Large intestine (tissue), 12 donors: ENCODE measurements at places on chromosomes 4 and X.

DNA sequence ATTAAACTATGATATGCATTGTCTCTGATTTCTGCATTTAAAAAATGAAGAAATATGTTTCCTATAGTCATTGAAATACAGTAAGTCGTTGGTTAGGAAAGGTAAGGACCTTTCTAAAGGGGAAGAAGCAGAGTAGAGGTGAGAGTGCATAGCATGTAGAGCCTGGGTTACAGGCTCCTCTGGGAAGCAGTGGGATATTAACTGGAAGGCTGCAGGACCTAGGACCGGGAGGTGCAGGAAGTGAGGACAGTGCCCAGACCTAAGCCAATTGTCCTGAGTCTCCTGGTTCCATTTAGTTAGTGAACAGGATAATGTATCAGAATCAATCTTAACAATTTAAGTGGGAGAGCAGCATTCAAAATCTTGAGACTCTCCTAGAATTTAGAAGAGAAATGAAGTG lies 237.1 kb upstream of the NUDT6 start:
- DNase-seq = no peak

- no peak for DNase-seq
Observed at GRCh38 chr4:147461161-147461560, 19.7 kb upstream of the EDNRA start.

DNA sequence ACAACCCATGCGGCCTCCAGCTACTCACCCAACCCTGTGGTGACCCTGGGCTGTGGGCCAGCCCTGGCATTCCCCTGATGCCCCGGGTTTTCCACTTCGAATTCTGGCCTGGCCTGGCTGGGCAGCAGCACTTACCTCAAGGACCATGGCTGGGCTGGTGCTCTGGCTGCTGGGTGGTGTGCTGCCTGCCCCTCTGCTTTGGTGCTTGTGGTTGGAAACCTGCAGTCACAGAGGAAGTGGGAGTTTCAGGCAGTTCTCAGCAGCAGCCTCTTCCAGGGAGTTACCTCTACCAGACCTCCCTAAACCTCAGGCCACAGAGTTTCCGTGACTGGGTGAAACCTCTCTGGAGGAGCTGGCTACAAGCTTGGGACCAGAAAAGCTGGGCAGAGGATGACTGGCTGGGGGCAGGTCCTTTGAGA lies at the start of gene CXCR3:
TSS of gene CXCR3 (minus strand) at position 209 of the 419 bp plus-strand sequence. CDS start at position 147, 62 bp downstream.
- DNase-seq = no peak

DNA sequence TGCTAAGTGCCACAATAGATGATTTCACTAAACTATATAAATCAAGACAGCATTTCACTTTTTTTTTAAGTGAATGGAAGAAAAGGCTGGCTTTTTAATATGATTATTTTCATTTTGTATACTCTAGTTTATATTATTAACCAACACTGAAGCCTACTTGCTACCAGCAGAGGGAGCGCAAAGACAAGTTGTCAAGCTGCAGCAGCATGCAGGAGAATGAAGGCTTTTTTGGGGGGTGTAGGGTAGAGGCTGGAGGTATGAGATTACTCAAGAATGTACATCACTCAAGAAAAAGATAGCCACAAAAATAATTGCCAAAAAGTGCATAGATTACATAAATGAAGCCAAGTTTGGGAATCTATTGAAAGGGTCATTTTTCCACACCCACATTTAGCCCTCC lies 519.5 kb downstream of the FGF13 start:
- no peak for DNase-seq

GRCh38 chrX:41116948-41117347 lies 31.7 kb downstream of the USP9X start:
- DNase-seq = no peak

- DNase-seq = no peak
Observed at GRCh38 chrX:119008110-119008744, 33.8 kb downstream of the LONRF3 start.

DNA sequence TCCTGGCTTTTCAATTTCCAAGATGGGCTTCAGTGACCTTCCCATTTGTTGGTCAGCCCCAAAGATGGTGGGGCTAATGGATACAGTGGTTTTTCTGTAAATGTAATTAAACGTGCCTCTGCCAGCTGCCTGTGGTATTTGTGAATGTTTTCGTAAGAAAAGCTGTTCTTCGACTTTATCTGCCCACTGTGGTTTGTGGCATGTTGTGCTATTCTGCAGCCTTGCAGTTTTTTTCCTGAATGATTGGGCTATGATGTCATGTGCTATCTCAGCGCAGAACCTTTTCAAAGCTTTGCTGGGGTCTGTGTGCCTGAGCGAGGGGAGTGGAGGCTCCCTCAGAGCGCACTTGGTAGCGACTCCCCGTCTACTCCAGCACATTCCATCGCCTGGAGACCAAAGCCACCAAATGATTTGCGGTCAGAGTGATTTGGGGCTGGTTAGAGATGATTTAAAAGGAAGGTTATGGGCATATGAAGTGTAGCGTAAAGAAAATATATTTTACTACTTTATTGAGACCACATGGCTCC lies 137.5 kb downstream of the PALLD start:
- DNase-seq = peak; percentile 16

- DNase-seq = no peak
Observed at GRCh38 chrX:49286136-49286535, 16.5 kb downstream of the PPP1R3F start.

GRCh38 chrX:137926090-137926489 lies 360.2 kb downstream of the ZIC3 start:
- no peak for DNase-seq

- no peak for DNase-seq
Observed at GRCh38 chr4:169184236-169184635, 86.5 kb downstream of the SH3RF1 start.

DNA sequence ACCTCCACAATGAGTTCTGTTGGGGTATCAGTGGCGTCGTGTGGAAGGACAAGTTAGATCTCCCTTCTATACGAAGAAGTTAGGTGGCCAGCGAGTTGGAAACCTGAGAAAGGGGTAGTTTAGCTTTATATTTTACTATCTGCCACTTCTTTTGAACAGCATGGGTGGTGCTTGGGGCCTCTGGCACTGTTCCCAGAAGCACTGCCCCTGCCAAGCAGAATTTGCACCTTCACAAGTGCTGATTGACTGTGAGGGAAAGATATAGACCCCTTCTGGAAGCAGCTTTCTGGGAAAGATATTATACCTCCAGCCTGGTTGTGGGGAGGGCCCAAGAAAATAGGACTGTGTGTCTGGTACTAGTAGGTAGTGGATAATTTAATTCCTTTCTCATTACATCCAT lies 246.9 kb downstream of the FBXO8 start:
- DNase-seq = no peak

DNA sequence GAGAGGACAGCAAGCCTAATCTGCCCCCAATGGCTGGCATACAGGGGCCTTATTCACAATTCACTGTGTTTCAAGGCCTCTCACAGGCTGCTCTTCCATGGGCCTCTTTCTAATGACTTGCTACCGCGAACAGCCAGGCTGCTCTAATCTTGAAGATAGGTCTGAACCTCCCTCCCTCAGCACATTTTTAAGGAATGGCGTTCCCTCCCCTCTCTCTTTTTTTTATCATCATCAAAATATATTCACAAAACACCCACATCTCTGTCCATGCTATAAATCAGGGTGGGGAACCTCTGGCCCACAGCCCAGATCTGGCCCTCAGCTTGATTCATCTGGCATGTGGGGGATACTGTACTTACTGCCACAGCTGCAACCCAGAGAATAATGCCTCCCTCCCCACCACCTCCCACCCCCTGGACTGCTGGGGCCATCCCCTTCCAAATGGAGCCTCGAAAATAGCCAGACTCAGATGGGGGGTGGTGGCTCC lies 76.2 kb upstream of the PLAC1 start:
- DNase-seq = no peak

DNA sequence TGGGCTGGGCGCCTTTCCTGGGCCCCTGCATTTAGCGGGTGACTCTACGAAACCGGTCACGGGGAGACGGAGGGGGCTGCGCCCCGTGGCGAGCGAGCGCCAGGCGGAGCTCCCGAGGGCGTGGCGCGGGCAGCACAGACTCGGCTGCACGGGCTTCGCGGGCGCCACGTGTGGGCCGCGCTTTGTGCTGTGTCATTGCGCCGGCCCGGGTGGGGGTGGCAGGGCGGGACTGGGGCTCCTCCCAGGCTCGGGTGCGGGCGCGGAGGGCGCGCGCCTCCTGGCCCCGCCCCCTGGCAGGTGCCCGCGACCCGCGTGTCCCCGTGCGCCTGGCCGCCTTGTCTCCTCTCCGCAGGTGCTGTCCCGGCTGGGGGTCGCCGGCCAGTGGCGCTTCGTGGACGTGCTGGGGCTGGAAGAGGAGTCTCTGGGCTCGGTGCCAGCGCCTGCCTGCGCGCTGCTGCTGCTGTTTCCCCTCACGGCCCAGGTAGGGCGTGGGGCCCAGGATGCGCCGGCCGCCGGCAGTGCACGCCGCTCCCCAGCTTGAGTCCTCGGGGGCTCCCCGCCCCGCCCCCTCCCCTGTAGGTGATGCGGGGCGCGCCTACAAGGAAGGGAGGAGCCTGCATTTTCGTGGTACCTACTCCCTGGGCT lies 651 bp downstream of the UCHL1 start:
- DNase-seq = peak; percentile 29

DNA sequence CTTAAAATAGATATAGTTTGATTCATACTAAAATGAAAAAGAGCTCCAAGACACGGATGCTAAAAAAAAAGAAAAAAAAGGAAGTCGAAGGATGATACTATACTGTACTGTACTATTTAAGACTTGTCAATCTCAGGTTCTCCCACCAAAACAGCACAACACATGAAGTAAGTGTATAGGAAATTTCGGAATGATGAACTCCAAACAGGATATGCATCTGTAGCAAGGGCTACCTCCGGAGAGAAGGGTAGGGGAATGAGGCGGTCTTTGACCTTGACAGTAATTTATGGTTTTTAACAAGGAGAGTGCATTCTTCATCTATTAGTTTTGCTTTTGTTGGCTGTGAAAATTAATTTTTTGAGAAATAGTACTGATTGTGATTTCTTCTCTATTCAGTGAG lies 541 bp upstream of the FIP1L1 start:
- no peak for DNase-seq

GRCh38 chr4:36665985-36666527 lies 384.6 kb downstream of the DTHD1 start:
- no peak for DNase-seq

DNA sequence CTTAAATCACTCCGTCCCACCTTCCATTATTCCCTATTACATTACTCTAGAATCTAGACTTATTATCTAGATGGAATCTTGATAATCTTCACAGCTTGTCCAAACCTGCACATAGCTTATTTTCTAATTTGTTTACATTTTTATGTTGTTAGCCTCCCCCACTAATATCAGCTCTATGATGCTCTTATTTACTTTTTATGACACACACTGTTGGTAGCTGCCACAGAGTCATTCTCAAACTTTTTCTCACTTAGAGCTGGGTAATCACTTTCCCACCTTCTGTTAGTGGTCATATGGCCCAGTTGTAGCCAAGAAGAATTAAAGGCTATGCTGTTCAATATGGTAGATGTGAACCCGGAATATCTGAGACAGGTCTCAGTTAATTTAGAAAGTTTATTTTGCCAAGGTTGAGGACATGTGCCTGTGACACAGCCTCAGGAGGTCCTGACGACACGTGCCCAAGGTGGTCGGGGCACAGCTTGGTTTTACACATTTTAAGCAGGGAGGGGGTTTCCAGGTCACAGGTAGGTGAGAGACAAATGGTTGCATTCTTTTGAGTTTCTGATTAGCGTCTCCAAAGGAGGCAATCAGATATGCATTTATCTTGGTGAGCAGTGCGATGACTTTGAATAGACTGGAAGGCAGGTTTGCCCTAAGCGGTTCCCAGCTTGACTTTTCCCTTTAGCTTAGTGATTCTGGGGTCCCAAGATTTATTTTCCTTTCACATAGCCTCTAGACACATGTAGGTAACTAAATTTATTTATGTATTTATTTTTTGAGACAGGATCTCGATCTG lies 7.0 kb upstream of the ADGRA3 start:
- no peak for DNase-seq

GRCh38 chr4:29276150-29276549 lies 1444.0 kb upstream of the PCDH7 start:
- no peak for DNase-seq

DNA sequence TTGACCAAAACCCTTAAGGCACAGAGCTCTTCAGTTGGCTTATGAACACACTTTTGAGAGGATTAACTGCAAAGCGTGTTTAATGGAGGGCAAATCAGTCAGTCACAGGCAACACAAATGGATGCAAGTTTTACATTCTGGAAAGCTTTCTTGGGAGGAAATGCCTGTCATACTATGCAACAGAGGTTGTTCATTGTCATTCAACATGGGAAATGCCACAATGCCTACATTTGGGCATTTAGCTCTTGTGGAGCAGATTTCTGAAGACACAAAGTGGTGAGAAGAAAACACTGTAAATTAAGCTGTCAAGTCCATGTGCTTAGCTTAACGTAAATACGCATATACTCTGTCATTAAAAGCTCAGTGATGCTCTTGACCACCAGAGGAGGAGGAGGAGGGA lies 41.1 kb downstream of the CBLL2 start:
- DNase-seq = no peak

DNA sequence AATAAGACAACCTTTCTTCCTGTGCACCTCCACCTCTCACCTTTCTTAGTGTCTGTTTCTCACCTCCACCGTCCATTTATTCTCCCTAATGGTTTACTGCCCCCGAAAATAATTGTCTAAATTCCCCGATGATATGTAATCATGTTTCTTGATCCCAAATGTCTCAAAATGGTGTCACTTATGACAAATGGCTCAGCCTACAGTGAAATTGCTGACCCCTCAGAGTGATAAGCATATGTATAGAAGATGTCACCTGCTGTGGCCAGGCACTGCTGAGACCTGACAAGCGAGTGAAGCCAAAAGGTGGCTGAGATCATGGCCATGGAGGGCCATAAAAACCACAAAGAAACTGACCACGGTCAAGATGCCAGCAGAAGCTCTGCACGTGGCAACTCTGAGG lies 35.7 kb downstream of the MSL3 start:
- no peak for DNase-seq

- no peak for DNase-seq
Observed at GRCh38 chr4:112402098-112402497, 104.9 kb downstream of the ALPK1 start.

DNA sequence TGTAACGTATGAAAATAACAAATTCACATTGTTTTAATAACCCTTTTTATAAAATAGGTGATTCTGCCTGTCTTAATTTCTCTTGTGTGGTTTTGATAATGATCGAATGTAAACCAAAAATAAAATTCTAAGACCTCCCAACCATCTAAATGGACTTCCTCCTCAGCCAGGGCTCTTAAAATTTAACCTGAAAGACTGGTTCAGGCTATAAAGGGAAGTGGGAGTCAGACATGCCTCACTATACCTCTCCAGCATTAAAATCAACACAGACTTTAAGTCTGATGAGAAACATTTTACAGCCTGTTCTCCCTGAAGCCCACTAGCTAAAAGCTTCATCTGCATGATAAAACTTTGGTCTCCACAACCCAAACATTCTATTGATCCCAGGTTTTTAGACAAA lies 97.6 kb upstream of the STIM2 start:
- no peak for DNase-seq

DNA sequence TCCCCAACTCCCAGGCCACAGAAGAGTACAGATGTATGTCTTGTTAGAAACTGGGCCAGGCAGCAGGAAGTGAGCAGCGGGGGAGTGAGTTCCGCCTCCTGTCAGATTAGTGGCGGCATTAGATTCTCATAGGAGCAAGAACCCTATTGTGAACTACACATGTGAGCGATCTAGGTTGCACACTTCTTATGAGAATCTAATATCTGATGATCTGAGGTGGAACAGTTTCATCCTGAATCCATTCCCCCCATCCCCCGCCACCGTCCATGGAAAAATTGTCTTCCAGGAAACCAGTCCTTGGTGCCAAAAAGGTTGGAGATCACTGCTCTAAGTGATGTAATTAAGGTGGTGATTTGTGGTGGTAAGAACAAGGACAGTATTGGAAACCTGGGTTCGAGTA lies 24.5 kb upstream of the NEXMIF start:
- DNase-seq = no peak

GRCh38 chrX:139828830-139829229 lies 104.0 kb downstream of the ATP11C start:
- no peak for DNase-seq
